ENCODE measurements at places on chromosomes 2 and 18.

- DNase-seq = peak; percentile 84
These were observed 9.1 kb downstream of the EPAS1 start for GRCh38 chr2:46306330-46306751.

DNA sequence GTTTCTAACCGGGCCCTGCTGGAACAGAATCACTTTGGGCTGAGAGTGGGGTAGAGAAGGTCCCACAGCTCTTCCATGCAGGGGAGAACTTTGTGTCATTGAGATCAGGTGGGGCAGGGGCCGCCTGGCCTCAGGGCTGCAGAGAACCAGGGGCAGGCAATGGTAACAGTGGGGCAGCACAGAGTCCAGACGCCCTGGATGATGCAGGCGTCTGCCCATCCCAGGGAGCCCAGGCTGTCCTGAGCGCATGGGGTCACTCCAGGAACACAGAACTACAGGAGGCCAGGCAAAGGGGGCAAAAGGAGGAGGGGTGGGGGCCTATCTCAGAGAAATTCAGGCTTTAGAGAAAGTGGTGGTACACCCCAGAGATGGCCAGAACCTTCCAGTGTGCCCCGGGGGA lies 121.3 kb downstream of the NDUFA10 start:
- DNase-seq = no peak

DNA sequence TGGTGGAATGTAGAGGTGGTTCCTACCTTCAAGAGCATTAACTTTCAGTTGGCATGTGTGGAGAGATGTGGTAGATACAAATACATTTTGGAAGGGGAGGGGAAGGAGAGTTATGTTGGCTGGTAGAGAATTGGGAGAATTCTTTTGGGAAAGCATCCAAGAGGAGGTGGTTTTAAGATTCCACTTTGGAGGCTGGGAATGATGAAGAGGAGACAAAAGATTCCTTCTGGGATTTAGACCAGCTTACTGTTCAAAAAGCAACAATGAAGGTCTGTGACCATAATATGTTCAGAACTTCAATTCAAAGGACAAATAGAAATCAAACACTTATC lies 120.8 kb upstream of the FOSL2 start:
- no peak for DNase-seq

DNA sequence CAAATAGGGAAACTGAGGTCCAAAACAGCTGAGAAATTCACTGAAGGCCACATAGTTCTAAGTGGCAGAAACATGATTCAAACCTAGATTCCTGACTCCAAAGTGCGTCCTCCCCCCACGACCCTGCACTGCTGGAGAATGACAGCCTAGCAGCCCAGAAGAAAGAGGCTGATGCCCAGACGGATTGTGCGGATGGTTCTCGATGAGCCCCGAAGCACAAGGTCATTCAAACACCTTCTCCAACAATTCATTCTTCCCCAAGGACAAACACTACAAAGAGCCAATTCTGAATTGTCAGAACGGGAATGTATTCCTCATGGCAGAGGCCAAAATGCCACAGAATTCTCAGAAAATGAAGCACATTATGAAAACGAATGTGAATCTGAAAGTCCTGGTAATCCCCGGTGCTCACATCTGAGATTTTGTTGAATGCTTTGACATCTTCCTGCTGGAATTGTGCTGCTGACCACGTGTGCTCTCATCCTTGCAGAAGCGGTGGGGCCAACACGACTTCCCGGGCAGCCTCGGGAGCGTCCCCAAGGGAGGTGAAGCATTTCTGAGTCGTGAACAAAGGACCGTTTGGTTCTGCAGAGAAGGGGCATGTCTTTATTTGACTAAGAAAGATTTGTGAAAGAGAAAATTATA lies 337.0 kb downstream of the EIPR1 start:
- no peak for DNase-seq

DNA sequence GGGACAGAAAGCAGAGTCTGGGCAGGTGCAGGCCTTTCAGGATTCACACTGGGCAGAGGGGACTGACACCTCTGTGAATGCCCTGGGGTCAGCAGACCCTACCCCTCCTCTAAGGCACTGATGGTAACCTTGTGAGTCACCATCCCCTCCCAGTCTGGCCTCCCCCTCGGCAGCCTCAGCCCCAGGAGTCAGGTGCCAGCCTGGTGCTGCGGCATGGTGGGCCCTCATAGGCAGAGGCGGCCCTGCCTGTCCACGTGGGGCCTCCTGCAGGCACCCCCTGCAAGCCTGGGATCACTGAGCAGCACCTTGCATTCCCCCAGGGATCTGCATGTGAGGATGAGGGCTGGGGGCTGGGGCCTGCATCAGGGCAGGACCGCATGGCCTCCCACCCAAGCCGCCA lies 4.8 kb upstream of the GPR17 start:
- no peak for DNase-seq

DNA sequence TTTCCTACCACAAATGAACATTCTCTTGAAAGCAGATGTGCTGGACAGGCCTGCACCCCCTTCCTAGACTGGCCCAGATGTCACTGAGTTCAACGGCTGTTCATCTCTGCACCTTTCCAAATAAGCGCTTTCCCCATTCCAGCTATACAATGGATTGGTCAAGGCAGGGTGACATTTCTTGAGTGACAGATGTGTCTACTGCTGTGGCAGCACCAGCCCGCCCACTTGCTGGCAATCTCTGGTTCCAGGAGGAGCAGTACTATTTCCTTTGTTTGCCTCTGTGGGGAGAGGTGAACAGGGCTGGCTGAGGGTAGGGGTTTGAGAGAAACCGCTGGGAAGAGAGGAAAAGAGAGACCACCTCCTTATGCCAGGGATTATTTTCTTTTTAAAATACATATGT lies 269.5 kb upstream of the POU3F3 start:
- no peak for DNase-seq

DNA sequence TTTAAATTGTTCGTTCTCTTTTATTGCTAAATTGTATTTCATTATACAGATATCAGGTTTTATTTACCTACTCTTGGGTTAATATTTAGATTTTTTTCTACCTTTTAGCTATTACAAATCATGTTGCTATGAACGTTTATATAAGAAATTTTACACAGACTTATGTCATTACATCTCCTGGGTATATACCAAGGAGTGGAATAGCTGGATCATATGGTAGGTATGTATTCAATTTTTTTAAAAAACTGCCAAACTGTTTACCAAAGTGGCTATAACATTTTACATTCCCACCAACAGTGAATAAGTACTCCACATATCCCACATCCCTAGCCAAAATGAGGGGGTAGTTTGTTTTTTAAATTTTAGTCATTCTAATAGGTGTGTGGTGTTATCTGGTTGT lies 32.3 kb upstream of the BAZ2B start:
- DNase-seq = no peak

- DNase-seq = no peak
These were observed 804.4 kb upstream of the RAB6C start for GRCh38 chr2:129175051-129175450.

DNA sequence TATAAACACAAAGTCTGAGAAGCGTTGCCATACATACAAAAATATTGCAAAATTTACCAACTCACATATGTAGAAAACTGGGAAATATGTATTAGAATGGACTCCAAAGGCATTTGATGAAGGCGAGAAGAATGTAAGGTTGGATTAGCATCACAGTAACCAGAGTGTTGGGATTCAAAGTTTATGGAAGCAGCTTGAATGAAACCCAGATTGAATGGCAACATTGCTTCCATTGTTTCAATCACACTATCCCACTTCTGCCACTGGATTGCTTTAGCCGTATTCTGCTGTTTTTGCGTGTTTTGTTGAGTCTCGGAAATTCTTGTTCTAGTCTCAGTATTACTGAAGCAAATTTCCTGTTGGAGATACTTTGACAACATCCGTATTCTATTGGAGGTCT lies 609.0 kb upstream of the LRATD1 start:
- DNase-seq = no peak

- no peak for DNase-seq
These were observed 245.5 kb downstream of the MYCN start for GRCh38 chr2:16185801-16186272.

DNA sequence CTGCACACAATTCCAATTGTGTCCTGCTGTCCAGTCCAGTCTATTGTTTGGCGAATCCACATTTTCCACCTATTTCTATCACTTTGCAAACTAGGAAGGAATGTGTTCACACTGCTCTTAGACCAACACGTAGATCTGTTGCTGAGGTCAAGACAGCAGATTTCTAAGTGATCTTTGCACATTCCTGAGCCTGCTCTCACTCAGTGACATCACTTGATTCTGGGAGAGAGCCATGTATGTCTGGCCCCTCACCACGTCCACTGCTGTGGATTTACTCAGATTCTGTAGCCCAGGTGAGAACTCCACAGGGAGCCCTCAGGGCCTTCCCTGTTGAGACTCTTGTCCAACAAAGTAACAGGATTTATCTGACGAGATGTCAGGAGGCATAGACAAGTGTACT lies 317.2 kb downstream of the TSN start:
- DNase-seq = no peak

DNA sequence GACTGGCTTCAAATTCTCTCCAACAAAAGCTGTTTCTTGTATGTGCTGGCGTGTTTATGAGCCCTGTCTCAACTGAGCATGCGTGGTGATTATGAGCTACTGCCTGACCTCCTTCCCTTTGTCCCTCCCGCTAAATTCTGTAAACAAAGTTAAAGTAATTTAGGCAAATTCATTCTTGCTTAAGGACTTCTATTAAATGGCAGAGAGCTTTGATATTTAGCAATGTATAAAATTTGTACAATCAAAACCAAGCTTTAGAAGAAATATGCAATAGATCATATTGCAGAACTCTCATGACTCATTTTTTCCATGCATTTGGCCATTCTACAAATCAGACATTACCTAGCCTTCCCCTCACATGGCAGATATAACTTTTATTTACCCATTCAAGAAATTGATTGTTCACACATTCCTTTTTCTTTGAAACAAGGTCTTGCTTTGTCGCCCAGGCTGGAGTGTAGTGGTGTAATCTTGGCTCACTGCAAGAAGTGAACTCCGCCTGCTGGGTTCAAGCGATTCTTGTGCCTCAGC lies 18.2 kb downstream of the IGFBP2 start:
- DNase-seq = no peak

DNA sequence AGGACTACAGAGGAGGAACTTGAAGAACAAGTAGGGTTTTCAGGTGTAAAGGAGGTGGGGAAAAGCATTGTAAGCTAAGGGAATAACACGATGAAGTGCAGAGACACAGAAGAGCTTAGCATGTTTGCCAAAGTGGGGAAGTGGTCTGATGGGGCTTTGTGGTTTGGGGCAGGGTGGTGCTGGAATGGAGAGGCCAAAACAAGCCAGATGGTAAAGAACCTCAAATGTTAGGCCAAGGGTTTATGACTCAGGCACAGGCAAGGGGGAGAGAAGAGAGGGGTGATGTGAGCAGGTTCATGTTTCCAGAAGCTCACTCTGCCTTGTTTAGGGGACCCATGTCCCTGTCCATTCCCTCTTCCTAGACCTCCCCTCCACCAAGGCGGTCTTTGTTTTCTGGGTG lies 104.5 kb upstream of the YWHAQ start:
- no peak for DNase-seq

- DNase-seq = peak; percentile 56
These were observed 122.9 kb downstream of the TANC1 start for GRCh38 chr2:159091381-159091780.

- peak; percentile 84 for DNase-seq
These were observed 18.2 kb downstream of the ACSL3 start for GRCh38 chr2:222878877-222879603.

DNA sequence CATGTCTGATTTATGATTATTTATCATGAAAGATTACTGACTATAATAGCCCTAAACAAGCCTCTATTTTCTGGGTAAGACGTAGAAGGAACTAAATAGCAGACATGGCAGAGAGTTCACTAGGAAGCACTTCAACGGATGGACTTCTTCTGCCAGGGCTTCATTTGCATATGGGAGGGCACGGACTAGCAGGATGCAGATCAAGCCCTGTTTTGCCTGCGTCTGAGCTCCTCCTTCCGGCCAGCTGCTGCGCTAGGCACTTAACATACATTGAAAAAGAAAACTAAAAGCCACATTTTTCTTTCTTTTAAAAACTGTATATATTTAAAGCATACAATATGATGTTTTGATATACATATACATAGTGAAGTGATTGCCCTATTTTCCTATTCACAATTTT lies 340.0 kb upstream of the MEX3C start:
- DNase-seq = peak; percentile 20

- DNase-seq = no peak
These were observed 115.0 kb downstream of the CELF4 start for GRCh38 chr18:37450434-37451132.

DNA sequence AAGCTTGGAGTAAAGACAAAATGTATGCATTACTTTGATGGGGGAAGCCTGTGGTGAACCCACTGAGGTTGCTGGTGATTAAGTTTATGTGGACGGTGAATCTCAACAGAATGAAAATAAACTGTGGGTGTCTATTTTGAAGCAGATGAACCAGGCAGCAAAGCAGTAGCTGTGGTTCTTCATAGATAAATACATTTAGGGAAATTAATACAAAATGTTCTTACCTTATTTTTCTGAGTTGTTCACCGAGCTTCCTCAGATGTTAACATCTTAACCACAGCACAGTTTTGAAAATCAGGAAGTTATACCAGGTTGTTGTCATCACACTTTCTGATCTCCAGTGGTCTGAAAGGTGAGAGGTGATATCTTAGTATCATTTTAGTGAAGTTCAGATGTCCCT lies 53.9 kb downstream of the NCK2 start:
- no peak for DNase-seq

- no peak for DNase-seq
These were observed 3.1 kb downstream of the KCNE4 start for GRCh38 chr2:223055140-223055539.

DNA sequence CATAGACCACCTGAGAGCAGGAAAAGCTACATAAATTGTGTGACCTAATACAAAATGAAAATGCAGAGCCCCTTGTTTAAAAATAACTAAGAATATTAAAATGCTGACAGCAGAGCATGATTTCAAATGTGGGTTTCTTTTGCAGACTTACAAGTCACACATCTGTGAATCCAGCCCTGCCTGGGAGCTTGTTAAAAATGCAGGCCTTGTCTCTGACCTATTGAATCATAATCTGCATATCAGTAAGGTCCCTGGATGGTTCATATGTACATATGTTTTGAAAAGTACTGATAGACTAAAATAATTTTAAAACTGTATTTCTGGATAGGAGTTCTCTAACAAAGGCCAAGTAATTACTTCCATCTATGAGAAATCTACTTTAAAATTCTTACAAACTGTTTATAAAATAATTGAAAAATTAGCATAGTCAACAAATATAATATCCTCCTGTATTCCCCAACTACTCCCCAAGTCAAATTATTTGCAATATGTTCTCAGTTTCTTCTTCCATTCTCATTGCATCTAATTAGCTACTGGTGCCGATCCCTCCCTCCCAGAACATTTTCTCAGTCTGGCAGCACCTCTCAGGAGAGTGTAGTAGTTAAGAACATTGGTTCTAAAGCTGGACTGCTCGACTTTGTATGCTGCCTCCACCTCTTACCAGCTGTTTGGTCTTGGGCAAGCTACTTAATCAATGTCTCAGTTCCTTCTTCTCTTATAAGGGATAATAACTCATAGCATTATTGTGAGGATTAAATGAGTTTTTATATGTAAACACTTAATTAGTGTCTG lies 1040.4 kb upstream of the CDH2 start:
- no peak for DNase-seq

DNA sequence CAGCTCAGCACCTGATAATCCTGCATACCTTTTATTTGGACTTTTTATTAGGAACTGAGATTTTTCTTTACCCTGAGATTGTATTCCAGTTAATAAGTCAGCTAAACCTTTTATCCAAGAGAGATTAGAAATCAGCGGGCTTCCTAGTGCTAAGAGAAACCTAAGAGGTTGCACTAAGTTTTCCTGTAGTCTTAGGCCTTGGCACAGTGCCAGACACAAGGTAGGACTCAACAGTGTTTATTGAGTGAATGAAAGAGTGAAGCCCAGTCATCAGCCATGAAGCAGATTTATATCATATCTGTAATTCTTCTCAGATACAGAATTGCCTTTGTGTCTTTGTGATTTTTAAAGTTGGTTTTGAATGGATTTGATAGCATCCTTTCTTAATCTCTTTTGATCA lies 13.6 kb downstream of the OTX1 start:
- DNase-seq = no peak
